ENCODE measurements at places on chromosomes 6 and 20.

GRCh38 chr20:34705008-34705396, 858 bp downstream of the TP53INP2 start:
- no peak for DNase-seq

GRCh38 chr6:165218829-165219228, 90.6 kb downstream of the C6orf118 start:
- no peak for DNase-seq

DNA sequence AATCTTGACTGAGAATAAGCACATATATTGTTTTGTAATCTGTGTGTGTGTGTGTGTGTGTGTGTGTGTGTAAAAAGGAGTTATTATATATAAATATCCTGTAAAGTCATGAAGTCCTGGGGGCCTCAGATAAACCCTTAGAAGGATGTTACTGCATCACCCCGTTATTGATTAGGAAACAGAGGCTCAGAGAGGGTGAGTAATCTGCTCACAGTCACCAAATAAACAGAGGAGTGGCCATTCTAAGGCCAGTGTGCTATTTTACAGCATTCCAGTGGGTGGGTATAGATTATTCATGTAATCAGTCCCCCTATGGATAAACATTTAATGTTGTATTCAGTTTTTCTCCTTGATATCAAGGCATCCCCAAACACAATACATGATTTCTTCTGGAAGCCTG, 87.1 kb downstream of the CDC5L start:
- DNase-seq = no peak

- DNase-seq = peak; percentile 95
These were observed 269.1 kb downstream of the PHF3 start for GRCh38 chr6:63904650-63905248.

- DNase-seq = no peak
These were observed 5.7 kb downstream of the VSX1 start for GRCh38 chr20:25076201-25076600.

GRCh38 chr20:17500271-17500670, 30.9 kb downstream of the BFSP1 start:
- no peak for DNase-seq

GRCh38 chr20:39658662-39659409, 696.7 kb downstream of the DHX35 start:
- no peak for DNase-seq

GRCh38 chr20:59428441-59429205, 128.2 kb downstream of the EDN3 start:
- DNase-seq = no peak

GRCh38 chr6:33716890-33717632, 5.6 kb upstream of the UQCC2 start:
- no peak for DNase-seq

GRCh38 chr6:113585246-113585645, 271.9 kb upstream of the MARCKS start:
- no peak for DNase-seq

DNA sequence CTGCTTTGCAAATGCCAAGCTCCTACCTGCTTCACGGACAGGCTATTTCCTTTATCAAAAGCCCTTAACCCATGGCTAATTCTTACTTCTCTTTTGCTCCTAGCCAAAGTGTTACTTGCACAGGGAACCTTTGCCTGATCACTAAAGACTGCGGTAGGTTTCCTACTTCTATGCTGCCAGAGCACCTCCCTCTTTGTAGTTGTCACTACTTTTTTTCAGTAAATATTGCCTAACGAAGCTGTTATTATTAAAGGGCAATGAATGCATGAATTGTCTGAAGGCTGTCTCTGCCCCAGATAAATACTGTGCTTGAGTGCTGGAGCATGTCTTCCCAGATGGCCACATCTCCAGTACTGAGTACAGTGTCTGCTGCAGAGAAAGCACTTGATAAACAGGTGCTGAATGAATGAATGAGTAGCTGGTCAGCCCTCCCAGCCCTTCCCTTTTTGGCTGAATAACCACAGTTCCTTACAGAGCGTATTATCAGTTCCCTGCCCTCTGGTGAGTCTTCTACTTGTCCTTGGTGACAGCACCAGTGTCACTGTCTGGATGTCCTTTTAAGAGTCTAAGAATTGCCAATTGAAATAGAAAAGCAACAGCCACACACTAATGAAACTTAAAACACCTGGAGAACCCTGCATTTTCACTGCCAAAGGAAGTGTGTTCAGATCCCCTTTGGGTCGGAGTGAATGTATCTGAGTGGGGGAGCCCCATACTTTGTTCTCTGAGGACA, 73.6 kb upstream of the TRAF3IP2 start:
- no peak for DNase-seq

- no peak for DNase-seq
These were observed 59.7 kb downstream of the NHLRC1 start for GRCh38 chr6:18062733-18063132.

DNA sequence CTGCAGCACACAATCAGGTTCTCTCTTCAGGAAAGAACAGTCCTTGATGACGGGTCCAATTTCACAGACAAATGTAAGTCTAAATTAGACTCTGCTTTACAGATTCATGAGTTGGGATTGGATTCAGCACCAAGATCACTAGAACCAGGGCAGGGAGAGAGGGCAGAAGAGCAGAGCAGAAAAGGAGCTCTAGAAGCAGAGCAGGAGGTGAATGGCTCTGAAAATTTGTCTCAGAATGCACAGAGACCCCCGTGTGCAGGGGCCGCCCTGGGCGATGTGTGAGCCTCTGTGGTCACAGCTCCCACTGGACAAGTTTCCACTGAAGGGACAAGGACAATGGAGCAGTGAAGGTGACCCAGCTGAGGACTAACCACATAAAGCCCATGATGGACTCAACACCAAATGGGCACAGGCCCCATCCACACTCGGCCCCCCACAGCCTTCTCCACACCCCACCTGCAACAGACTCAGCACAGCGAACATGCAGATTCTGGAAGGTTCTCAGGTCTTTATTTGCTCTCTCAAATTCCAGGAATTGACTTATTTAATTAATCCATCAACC, 3.5 kb downstream of the HLA-B start:
- no peak for DNase-seq

- no peak for DNase-seq
These were observed 382.4 kb downstream of the PKHD1 start for GRCh38 chr6:51704932-51705540.

GRCh38 chr20:48531505-48531904, 296.3 kb downstream of the PREX1 start:
- no peak for DNase-seq

GRCh38 chr6:7138921-7139358, 31.2 kb downstream of the RREB1 start:
- no peak for DNase-seq

GRCh38 chr6:22828179-22829062, 259.1 kb downstream of the HDGFL1 start:
- peak; percentile 98 for DNase-seq

GRCh38 chr6:170462366-170463020, 90.6 kb downstream of the PSMB1 start:
- DNase-seq = no peak

DNA sequence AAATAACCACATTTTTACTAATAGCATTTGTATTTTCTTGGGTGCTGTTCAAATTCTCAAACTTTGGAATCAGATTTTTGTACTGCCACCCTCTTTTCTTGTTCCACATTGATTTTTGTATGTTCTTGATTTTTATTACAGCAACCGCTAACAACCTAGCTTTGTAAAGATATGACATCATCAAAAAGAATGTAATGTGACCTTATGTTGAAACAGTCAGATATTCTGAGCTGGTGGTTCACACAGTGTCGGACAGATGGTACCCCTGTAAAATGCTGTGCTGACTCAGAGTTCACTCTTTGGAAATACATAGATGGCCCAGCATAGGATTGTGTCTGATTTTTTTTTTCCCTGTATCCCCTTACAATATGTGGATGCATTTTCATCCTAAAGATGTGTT, 118.9 kb downstream of the QKI start:
- DNase-seq = peak; percentile 28

DNA sequence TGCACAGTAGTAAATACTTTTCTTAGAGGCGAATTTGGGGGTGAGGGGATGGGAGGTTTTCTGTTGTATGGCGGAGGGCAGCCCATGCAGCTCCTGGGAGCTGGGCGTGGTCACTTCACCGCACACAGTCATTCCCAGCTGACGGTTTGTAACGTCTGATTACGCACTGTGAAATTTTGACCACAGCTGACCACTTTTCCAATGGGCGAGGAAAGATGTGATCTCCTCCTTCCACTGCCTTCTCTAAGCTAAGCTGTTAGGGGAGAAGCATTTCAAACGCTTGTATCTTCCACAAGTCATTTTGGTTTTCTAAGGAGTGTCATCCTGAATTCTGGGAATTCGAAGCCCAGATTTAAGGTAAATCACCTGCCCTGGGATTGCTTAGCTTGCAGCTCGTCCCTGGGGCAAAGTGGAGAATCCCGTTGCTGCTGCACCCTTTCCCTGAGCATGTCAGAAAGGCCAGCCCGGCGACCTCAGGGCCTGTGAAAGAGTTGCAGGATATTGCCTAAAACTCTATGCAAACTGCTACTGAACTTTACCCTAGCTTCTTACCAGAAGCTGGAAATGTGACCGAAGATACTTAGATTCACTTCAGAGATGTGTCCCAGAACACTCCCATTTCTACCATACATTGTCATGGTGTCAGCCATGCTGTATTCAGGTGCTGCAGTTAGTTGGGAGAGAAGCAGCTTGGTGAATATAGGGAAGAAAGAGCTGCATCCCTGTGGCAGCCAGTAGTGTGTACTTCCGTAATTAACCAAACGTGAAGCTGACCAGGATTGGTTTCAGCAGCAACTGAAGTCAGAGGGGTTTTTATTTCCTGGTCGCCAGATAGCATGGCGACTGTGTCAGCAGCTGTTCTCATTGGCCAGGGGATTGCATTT, 58.9 kb downstream of the RREB1 start:
- no peak for DNase-seq

- DNase-seq = no peak
These were observed 291.4 kb downstream of the PLCB1 start for GRCh38 chr20:8423482-8423881.

GRCh38 chr6:102154874-102155273, 761.4 kb downstream of the GRIK2 start:
- DNase-seq = no peak

GRCh38 chr6:35453236-35453635, 1.1 kb downstream of the FANCE start:
- peak; percentile 30 for DNase-seq

DNA sequence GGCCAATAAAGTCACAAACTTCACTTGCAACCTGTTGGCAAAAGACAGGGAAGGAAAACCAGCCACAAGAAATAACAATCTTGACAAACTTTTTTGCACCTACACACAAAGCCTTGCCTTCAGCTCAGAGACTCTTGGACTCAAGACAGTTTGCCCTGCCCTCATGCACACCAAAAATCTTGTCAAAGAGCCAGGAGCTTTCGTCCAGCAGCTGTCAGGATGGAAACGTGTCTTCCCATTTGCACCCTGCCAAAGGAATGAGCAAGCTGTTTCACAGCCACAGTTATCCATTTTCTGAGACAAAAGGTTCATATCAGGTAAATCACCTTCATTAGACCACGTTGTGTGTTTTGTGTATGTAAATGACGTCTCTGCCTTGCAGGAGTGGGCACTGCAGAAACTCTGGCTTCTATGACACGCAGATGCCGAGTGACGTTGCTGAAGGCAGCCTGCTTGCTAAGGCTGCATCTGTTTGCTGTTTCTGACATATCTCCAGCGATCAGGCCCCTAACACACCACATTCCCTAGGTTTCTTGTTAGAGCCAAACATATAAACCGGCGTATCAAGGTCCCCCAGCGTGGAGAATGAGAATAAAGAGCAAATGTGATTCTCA, 193.4 kb downstream of the SYNDIG1 start:
- peak; percentile 18 for DNase-seq

GRCh38 chr6:158387578-158387977, 75.3 kb downstream of the TULP4 start:
- no peak for DNase-seq

DNA sequence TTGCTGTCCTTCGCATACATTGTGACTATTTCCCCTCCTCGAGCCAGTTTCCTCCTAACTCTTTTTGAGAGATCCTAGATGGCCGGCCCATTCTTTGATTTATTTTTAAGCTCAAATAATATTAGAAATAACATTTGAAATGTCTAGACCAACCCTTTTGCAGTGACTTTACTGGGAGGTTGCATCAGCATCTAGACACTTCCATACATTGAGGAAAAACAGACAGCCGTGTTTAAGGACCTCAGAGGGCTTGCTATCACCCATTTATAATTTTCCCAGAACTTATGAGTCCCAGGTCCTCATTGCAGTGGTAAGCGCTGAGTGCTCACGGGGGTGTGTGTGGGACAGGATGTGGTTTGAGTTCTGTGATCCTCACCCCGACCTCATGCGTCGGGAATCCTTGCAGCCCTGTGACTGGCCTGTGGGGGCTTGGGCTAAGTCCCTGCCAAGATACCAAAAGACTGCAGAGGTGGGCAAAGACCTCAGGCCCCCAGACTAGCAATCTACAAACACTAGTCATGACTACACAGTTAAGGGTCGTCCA, at the start of gene GPX5:
Gene GPX5, plus strand, starts transcription at position 386 of the 544 bp plus-strand sequence. Its CDS starts 133 bp downstream, at position 519.
- no peak for DNase-seq

GRCh38 chr6:116536216-116536621, 9.3 kb downstream of the TRAPPC3L start:
- DNase-seq = peak; percentile 74

- DNase-seq = no peak
These were observed 49.7 kb downstream of the SLC22A23 start for GRCh38 chr6:3406891-3407809.

DNA sequence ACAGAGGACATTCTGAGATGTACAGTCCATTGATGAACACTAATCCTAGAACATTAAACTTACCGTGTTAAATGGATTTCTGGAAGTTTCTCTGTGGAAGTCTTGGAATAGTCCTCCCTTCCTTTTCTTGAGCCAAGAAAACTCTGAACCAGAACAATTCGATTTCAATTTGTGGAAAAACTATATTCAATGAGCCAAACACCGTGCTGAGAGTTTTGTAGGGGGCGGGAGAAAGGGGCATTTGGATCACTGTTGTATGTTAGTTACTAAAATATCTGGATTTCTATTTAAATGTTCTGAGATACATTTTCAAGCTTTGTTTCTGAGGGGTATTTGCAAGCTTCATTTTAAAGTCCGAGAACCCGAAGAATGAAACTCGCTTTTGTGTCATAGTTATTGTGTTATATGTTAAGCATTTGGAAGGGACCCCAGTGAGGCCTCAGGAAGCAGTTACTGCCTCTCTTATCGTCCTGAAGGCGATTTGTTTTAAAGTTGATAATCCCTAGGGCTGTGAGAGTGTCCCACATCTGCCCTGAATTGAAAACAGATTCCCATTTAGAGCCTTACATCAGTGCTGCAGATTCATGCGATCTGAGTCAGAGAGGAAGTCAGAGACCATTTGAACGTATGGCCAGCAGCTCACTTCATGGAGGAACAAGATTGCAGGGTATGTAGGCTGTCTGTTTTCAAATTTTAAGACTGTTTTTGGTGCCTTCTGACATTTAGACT, 70.8 kb upstream of the SASH1 start:
- DNase-seq = peak; percentile 97

DNA sequence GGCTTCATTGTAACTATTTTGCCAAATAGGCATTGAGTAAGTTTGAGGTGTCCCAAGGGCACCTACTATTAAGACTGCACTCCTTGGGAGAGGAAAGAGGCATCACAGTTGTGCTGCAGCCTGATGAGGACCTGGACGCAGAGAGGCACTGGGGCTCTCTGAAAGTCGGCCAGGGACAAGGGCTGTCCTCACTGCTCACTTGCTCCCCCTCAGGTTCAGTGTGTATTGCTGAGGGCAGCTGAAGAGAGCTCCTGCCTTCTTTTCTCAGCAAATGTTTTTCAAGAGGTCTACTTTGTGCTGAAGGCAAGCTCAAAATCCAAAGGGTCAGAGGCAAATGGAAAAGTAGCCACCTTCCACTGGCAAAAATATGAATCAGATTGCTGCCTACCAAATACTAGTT, 331.8 kb downstream of the RIMS1 start:
- peak; percentile 7 for DNase-seq

All from umbilical cord (tissue), 2 donors.